Renal cortex interstitium (tissue), 15 donors: ENCODE measurements at places on chromosomes 2 and 18. TPM values are rescaled to one million over a fixed set of nuclear protein-coding genes. Genes with fewer than 3 reads are reported as not detected.

MAP3K2 gene
- polyA plus RNA-seq = 25.1 TPM

CFAP65 gene
- polyA plus RNA-seq = 0.36 TPM

UGT1A6 gene
- 4.3 TPM for polyA plus RNA-seq

RNU2-63P gene
- not detected for polyA plus RNA-seq

EML6 gene
- polyA plus RNA-seq = 20.3 TPM

SPC25 gene
- polyA plus RNA-seq = 23.3 TPM

CPO gene
- 1.7 TPM for polyA plus RNA-seq

DGUOK gene
- 63.7 TPM for polyA plus RNA-seq

TUBA3D gene
- 1.8 TPM for polyA plus RNA-seq

- no peak for DNase-seq
Observed at GRCh38 chr2:179626261-179626660, 235.2 kb downstream of the ZNF385B start.

DNA sequence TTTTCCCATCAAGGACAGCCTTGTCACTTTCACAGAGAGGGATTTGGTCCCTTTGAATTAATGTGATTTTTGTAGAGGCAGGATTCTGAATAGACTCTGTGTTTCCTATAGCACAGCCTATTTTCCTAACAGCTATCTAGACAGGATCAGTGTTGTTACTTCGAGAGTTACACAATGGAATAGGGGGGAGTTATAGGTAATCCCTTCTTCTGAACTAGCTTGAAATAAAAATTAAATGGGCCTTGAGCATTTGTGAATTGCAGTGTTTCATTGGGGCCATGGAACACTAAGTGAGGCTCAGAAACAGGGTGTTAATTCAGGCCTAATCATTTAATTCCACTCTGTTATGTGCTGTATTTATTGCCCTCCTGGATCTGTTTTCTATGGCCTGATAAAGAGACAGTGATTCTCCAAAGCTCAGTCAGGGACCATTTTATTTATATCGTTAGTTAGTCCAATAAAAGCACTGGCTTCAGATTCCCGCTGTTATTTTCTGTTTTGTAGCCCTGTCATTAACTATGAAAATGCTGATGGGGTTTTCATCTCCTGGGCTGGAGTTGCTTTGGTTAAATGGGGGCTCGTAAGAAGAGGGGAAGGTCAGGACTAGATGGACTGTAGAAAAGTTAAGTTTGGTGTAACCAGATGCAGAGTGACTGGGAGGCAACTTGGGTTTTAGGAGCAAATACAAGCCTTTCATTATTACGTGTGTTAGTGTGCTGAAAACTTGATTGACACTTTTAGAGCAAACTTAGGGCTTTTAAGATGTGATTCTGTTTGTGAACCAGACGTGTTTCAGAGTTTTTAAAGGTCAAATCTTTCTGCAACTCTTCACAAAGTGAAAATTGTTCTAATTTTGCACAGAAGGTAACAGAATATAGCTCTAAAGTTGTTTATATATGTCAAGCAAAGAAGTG, 461.0 kb upstream of the HNRNPA3 start:
- no peak for DNase-seq

- DNase-seq = peak; percentile 6
Observed at GRCh38 chr2:103656558-103656957, 894.7 kb downstream of the TMEM182 start.

DNA sequence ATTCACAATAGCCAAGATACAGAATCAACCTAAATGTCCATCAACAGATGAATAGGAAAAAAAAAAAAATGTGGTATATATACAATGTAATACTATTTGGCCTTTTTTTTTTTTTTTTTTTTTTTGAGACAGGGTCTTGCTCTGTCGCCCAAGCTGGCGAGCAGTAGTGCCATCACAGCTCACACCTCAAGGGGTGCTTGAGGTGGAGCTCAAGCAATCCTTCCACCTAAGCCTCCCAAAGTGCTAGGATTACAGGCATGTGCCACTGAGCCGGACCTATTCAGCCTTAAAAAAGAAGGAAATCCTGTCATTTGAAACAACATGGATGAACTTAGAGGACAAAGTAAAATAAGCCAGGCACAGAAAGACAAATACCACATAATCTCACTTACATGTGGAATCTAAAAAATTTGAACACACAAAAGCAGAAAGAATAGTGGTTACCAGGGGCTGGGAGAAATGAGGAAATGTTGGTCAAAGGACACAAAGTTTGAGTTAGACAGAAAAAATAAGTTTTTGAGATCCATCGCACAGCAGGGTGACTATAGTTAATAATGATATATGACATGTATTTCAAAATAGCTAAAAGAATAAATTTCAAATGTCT, 26.0 kb downstream of the TLK1 start:
- DNase-seq = no peak

GRCh38 chr2:119958670-119959268, 54.1 kb upstream of the EPB41L5 start:
- DNase-seq = no peak

DNA sequence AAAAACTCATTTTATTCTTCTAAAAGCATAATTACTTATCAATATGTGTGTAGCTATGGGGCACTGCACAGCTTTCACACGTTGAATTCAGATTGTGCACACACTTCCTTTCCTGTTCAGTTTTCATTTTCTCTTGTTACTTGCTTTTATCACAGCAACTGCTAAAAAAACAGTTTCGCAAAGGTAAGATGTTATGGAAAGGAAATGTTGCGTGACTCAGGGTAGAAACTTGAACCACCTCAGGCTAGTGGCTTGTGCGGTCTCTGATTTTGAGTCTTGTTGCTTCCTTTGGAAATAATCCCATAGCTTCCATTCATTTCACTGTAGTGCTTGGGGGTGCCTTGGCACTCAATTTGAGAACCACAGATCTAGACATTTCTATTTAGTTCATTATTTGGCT, 171.9 kb downstream of the FMNL2 start:
- DNase-seq = no peak

DNA sequence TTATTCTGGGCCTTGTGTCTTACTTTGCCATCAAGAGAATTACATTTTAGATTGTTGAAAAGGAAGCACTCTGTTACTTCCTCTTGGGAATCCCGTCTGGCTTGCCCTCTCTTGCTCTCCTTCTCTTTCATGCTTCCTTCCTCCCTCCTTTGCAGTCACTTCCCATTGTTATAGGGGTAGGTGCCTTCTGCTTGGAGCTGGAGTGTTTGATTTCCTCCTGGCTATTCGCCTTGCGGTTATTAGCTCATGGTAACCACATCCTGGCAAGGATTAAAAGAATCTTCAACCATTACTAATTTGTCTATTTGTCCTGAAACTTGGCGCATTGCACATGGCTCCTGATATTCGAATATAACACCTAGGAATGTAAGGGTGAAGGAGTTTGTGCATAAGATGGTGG, 115.0 kb downstream of the CERS6 start:
- no peak for DNase-seq

GRCh38 chr2:75709297-75709696, 1.4 kb downstream of the GCFC2 start:
- DNase-seq = no peak

DNA sequence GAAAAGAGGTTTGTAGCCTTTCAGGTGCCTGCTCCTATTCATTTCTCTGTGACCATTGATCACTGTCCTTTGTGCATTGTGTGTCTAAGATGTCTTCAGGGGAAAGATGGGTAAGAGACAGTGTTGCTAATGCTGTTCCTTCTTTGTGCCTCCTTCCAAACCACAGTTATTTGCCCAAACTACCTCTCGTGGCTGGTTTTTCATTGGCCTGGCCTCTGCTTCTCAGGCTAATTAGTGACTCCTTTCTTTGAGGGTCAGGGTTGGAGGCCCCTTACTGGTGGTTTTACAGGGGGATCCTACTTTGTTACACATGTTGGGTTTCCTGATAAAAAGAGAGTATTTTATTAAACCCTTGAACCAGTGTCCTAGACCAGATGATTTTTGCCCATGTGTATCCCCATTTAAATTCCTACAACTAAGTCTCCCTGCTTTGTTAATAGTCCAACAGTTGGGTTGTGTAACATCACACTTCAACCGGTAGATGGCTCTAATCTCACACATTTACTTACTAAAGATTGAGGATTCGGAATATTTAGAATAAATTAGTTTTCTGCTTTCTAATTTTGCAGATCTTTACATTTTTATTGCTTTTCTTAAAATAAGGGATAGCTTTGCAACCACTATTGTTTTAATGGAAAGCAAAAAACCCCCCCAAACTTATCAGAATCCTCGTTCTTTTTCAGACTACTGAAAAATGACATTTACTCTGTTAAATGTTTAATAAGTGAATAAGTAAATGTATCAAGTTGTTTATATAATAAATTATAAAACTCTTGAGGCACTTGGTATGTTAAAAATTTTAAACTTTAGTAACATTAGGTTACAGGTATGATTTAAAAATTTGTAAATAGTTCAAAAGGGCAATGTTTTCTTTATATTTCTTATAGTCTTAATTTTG, 2.4 kb downstream of the MARS2 start:
- DNase-seq = peak; percentile 17

DNA sequence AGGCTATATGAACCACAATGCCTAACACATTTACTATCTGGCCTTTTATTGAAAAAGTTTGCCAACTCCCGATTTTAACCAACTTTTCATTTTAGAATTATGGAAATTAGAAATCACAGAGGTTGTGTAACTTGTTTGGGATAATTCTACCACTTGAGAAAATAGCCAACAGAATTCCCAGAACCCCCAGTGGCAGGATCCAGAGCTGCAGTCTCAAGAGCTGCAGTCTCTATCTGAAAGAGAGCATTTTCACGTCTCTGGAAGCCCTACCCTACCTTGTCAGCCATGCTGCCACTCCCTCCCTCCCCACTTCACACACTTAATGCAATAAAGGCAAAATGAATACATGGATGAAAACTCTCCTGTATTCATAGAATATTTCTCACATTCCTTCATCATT, 23.4 kb upstream of the TSPYL6 start:
- no peak for DNase-seq

DNA sequence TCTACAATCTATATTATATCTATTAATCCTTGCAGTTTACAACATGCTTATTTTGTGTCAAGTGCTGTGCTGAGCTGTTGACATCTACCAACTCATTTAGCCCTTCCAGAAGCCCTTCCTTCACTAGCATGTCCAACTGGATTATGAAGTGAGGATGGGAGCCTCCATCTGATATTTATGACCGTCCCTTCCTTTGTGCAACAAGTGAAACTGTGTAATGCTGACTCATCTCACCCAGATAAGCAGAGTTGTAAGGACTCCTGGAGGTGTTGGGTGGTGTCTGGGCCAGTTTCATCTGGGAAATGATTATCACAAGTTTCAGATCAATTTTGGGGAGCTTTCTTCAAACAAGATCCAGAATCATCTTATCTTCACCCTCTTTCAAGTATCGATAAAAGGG, 156.6 kb upstream of the ETAA1 start:
- DNase-seq = no peak

DNA sequence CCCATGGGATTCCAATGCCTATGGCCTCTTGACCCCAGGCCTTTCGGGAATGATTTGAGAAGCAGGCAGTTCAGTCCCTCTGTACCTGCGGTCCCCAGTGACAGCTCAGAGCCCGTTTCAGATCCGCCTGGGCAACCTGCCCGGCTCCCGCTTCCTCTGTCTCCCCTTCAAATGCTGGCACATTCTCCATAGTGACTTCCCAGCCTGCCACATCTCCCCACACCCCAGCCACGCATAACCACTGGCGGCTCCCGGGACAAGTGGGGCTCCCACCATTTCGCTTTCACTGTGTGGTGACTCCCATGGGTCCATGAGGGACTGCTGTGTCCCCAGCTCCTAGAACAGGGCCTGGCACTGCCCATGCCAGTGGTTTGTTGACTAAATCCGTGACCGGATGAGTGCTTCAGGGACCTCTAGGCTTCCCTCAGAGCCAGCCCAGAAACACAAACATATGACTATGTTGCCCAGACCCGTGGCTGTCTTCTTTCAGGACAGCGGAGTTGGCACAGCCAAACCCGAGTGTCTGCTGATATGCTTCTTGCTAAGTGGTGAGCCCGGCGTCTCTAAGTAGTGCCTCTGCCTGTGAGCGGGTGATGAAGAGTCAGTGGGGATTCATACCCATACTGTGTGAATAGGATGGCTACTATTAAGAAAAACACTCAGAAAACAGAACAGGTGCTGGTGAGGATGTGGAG, 91.2 kb downstream of the GLI2 start:
- no peak for DNase-seq

DNA sequence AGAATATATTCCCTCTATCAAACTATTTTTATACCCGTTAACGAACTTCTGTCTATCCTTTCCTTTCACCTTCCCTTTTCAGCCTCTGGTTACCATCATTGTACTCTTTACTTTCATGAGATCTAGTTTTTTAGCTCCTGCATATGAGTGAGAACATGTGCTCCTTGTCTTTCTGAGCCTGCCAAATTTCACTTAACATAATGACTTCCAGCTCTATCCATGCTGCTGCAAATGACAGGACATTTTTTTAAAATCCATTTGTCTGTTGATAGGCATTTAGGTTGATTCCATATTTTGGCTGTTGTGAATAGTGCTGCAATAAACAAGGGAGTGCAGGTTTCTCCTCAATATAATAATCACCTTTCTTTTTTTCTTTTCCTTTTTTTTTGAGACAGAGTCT, 8.2 kb upstream of the CCDC195 start:
- no peak for DNase-seq

- DNase-seq = no peak
Observed at GRCh38 chr2:27707462-27708256, 44.0 kb downstream of the SLC4A1AP start.

GRCh38 chr2:174628528-174629169, 31.0 kb upstream of the WIPF1 start:
- DNase-seq = no peak

DNA sequence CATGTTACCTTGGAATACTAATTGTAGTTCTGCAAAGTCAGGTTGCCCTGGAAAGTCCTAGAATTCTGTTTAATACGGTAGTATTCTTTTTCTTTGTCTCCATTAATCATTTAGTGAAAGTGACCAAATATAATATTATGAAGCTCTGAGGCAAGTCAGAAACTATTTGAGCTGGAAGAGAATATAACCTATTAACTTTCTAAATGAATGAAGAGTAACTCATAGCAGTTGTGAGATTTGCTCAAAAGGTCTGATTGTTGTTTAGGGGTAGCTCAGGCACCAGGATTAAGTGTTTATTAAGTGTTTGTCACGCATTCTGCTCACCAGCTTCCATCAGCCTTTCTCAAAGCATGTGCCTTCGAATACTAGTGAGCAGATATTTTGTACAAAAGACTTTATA, 46.7 kb upstream of the SERPINE2 start:
- no peak for DNase-seq

DNA sequence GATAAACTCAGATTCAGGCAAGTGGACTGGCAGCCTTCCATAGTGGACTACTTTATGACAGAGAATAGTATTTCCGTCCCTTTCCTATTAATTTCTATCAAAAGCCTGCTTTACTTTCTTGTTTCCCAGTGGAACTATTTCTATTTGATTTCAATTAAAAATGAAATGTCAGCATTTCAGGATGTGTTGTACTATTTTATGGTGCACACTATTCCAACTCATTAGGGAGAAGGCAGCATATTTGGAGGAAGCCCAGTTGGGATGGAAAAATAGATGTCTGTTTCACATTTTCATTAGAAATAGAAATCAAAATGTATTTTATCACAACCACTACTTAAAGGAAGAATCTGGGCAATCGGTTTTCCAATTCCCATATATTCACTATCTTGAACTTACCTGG, 37.9 kb upstream of the TCF4 start:
- DNase-seq = no peak

- DNase-seq = no peak
Observed at GRCh38 chr2:113977660-113978523, 88.0 kb downstream of the ACTR3 start.
